ENCODE measurements at places on chromosomes 12 and 14. TPM values are rescaled to one million over a fixed set of nuclear protein-coding genes. Genes with fewer than 3 reads are reported as not detected.

DNA sequence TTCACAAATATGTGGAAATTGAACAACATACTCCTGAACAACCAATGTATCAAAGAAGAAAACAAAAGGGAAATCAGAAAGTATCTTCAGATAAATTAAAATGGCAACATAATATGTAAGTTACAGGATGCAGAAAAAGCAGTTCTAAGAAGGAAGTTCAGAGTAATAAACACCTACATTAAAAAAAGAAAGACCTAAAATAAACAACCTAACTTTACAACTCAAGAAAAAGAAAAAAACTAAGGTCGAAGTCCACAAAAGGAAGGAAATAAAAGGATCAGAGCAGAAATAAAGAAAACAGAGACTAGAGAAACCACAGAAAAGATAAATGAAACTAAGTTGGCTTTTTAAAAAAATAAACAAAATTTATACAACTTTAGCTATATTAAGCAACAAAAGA is 59.2 kb downstream of the EGLN3 start:
- no peak for DNase-seq

DNA sequence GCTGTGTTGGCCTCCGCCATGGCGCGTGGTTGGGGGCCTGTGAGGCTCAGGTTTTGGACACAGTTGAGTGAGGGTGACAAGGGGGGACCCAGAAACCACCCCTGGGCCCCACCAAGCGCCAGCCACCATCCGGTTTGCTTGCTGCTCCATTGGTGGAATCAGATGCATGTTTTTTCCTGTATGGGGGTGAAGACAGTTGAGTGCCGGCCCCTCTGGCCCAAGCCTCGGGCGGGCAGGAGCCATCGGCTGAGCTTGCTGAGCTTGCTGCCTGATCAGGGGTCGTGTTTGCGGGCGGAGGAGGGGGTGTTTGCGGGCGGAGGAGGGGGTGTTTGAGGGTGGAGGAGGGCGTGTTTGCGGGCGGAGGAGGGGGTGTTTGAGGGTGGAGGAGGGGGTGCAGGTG is 6.4 kb downstream of the PGAM5 start:
- DNase-seq, result no peak

GRCh38 chr12:80101126-80101525 is 1.8 kb downstream of the OTOGL start:
- no peak for DNase-seq

Gene LRRC10
- not detected for total RNA-seq

GRCh38 chr12:114685869-114686268 is 1.9 kb upstream of the TBX3 start:
- DNase-seq, result no peak

DNA sequence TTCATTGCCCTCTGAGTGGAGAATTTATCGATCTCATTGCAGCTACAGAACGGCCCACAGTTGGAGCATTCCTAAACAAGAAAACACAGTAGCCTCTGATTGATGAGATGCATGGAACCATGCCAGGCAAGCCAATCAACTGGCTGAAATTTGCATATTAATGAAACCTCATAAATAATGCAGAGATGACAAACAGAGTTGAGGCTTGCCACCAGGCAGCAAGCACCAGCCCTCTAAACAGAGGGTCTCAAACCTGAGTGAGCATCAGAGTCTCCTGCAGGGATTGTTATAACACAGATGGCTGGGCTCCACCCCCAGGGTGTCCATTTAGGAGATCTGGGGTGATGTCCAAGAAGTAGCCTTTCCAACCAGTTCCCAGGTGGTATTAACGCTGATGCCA is 60.9 kb upstream of the CMKLR1 start:
- no peak for DNase-seq

- no peak for DNase-seq
Measured at GRCh38 chr14:26056036-26056616, 541.7 kb downstream of the NOVA1 start.

Gene OR10G3
- not detected for total RNA-seq

Gene ATN1
- total RNA-seq, result 24.5 TPM

DNA sequence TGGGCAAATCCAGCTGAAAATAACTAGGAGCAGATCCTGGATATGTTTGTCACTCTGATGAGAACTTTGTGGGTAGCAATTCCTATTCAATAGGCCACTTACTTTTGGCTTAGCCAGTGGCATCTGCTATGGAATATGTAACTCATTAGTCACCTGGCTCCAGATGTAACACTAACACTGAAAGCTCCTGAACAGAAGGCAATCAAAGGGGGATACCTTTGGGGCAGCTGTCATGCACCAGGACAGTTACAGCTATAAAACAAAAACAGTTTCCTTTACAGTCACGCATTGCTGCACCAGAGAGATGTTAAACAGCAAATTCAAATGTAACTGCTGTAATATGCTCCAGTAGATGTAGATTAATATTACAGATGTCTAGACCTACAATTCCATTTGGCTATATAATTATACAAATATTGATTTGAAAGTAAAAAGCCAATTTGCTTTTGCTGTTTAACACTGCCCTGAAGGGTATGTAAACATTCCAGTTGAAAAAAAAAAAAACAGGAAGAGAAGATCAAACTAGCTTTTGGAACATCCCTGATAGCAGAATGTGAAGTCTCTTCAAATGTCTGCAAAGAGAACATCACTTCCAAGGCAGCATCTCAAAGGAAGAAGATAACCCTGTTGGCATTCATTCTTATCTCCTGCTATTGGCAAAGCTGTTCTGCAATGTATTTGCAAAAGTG is 18.4 kb downstream of the RACGAP1 start:
- DNase-seq, result no peak

DNA sequence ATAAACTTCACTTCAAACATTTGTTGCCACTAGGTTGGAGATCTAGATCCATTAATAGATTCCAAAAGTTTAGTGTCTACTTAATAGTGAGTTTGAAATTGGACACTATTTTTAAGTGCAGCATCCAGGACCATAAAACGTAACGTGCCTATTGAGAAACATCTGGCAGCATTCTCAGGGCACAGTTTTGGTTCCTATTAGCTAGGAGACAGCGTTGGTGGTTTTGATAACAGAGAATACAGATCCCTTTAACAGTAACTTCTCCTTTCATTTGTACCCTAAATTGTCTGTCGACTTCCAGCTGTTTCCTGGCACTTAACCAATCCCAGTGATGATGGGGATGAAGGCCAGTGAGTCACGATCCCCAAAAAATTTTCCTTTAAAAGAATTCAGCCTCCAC is 25.8 kb downstream of the KCNK10 start:
- no peak for DNase-seq

DNA sequence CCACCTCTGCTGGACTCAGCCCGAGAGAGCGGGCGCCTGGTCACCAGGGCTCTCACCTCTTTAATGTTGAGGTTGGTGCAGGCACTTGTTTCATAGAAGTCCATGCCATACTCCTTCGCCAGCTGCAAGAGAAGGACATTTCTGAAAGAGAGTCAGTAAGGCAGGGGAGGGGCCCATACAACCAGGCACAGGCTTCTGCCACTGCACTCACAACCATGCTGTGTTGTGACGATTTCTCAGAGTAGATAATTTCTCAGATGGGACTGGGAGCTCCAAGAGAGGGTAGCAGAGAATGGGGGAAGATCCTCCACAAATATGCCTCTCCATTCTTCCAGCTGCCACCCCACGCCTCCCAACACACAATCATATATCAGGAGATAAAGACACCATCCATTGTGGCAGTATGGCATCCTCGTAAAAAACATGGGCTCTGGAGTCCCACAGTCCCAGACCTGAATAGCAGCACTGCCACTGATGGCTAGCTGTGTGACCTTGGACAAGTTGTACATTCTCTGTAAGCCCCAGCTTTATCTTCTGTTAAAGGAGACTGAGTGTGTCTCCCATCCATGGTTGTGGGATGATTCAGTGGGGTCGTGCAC is 6.2 kb upstream of the GPX2 start:
- DNase-seq, result no peak

DNA sequence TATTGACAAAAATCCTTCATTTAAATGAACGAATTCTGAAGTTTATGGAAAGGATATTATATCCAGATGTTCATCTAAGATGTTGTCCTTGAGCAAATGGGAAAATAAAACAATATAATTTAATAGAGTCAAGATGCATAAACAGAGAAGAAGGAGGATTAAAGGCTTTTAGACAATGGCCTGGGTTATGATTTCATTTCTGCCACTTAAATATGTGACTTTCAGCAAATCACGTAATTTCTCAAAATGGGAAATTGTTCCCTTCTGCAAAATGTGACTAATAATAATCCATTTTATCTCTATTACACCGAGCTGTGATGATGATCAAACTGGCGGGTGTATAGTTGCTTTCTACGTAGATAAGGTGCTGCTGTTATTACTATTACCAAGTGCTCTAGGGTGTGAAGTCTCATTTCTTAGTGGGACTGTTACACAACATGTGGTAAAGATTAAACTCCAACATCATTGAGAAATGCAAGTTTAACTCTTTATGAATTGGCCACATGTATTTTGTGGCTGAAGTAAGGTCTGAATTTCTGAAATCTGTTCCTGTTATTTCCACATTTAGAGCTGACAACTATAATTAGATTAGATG is 157.0 kb downstream of the MYRFL start:
- DNase-seq, result no peak

Gene SDR9C7
- not detected for total RNA-seq

- no peak for DNase-seq
Measured at GRCh38 chr14:24861083-24861630, 188.8 kb downstream of the STXBP6 start.

GRCh38 chr12:19312637-19313036 is 126.7 kb upstream of the AEBP2 start:
- no peak for DNase-seq

Gene PPFIA2
- not detected for total RNA-seq

DNA sequence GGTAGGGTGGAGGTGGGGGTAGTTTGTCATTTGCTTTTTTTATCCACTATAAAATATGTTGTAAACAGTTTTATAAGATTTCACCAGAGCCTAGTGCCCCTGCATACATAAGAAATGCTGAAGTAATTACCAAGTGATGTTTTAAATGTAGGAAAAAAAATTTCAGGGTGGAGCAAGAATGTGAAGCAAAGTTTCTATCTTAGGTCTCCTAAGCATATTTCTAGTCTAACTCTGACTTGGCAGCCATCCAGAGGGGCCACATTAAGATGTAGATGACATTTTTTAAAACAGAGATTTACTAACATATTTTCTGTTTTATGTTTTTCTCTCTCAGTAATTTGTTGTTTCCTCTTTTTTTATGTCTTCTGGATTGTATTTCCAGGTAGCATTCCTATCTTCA is 15.8 kb upstream of the KRAS start:
- no peak for DNase-seq

- no peak for DNase-seq
Measured at GRCh38 chr12:2415568-2415944, 362.8 kb downstream of the CACNA1C start.

DNA sequence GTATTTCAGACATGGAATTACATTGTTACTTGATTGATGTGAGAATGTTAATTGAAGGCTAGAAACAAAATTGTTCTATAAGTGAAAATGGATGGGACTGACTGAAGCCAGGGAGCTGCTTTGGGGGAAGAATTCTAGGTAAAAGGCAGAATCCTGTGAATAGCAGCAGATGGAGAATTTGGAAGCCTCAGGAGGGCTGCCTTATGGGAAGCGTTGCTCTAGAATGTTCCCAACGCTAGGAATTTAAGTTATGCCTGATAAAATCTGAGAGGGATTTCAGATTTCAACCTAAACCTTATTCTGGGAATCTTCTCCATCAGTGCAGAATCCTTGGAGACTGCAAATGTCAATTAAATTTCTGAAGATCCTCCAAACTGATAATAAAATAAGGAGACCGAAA is 858.2 kb upstream of the FLRT2 start:
- no peak for DNase-seq

GRCh38 chr12:104816845-104817503 is 141.1 kb downstream of the SLC41A2 start:
- DNase-seq, result no peak

GRCh38 chr14:31945701-31946100 is 131.4 kb upstream of the ARHGAP5 start:
- no peak for DNase-seq

DNA sequence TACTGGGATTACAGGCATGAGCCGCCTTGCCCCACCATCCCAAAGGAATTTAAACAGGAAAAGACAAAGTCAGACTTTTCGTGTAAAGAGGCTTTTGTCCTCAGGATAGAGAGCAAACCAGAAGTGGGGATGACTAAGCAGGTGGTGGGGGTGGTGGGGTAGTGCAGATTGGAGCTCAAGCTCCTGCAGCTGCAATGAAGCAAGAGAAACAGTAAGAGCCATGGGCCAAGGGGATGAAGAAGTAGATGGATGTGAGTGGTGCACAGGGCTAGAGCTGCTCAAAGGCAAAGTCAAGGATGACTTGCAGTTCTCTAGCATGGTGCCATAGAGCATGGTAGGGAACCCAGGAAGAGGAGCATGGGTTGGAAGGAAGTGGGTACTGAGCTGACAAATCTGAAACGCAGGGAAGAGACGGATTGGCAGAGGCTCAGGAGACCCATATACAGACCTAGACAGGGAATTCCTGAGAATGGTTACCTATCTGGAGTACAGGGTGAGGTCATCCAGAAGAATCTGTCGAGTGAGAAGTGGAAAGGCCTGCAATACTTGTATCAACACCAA is 11.4 kb upstream of the RNF34 start:
- DNase-seq, result no peak

DNA sequence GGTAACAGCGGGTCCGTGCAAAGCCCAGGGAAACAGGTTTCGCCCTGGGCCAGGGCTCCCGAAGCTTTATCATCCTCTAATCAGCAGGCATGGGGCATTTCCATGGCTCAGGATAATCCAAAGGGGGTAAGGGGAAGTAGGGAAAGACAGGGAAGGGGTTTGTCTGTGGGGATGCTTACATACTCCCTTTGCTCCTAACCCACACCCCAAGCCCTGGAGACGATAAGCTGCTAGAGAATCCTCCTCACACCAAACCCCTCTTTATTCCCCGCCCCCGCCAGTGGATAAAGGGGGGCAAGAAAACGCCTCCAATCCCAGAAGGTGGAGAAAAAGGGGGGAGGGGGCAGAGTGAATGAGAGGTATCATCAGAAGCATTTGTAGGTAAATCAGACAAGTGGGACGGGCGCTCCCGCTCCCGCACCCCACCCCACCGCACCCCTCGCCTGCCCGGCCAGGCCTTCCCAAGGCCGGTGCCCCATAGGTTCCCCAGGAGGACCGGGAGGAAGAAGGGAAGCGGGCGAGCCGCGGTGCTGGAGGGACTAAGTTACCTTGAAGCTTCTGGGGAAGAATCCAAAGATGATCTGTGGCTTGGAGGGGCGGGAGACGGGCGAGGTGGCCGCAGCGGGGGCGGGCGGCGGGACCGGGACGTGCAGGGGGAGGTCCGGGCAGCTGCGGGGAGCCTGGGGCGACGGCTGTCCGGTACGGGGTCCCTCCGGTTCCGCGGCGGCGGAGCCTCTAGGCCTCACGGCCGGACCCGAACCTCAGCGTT is 762 bp downstream of the PPP2R5E start:
- peak; percentile 26 for DNase-seq

- no peak for DNase-seq
Measured at GRCh38 chr12:65522956-65523860, 244.7 kb downstream of the MSRB3 start.

Measured in activated CD8-positive, alpha-beta T cell treated with anti-CD3 and anti-CD28 coated beads, Interleukin-2, amount 10 ng/mL, durations not matched to agents 7 days and 5 days (primary cell).